Glomerular endothelial cell (primary cell): ENCODE measurements at places on chromosomes 6 and 20.

GRCh38 chr20:63873477-63873971 lies 8.5 kb downstream of the TPD52L2 start:
- DNase-seq, result no peak

- DNase-seq, result no peak
Measured at GRCh38 chr6:166825553-166826145, 130.7 kb downstream of the RNASET2 start.

DNA sequence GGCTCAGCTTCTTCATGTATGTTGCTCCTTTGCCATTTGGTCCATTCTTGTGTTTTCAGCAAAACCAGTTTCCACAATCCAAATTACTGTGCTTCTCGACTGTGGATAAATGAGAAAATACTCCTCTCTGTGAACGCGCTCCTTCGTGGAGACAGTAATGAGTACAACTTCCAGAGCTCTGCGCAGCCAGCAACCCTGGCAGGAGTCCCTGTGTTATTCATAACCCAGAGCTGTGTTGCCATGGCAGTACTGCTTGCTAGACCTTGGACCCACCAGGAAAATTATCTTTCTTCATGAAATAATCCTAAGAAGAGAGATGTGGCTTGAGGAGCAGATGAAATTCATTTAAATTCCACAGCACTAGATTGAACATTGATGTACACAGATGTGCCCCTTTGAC lies 73.7 kb downstream of the SLC22A3 start:
- no peak for DNase-seq

GRCh38 chr20:19887556-19888268 lies 129.4 kb upstream of the NAA20 start:
- no peak for DNase-seq

DNA sequence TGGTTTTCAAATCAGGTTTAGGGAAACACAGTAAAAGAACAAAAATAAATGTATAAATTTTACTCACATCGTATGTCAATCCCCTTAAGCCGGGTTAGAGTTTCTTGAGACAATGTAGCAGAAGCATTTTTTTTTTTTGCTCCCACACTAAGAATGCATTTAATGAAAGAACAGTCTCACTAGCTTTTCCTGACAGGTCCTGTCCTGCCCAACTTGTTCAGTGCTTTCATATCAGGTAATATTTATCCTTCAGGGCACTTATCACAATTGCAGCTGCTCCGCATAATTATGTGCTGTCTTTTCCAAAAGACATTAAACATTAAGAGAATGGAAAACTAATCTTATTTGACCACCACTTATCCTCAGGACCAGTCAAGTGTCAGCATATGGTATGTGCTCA lies 632.0 kb downstream of the HTR1B start:
- DNase-seq, result no peak
